Cardiac septum (tissue), 1 donor: ENCODE measurements at places on chromosomes 5 and 9. TPM values are rescaled to one million over a fixed set of nuclear protein-coding genes. Genes with fewer than 3 reads are reported as not detected.

Gene LCN1
- total RNA-seq: not detected

Gene DIRAS2
- 0.16 TPM for total RNA-seq

Gene OSMR
- total RNA-seq: 19.9 TPM

Gene F2RL1
- 3.7 TPM for total RNA-seq

Gene EQTN
- not detected for total RNA-seq

Gene MLANA
- not detected for total RNA-seq

Gene FCN2
- total RNA-seq: not detected

Gene PAEP
- total RNA-seq: not detected

Gene KCNMB1
- total RNA-seq: 5.7 TPM

Gene C9orf153
- total RNA-seq: not detected

Gene OLFML2A
- 46.4 TPM for total RNA-seq

Gene WHRN
- total RNA-seq: 0.35 TPM

Gene FOXD4
- total RNA-seq: not detected

Gene FAM169A
- total RNA-seq: 6.5 TPM

Gene FIBCD1
- 0.54 TPM for total RNA-seq

Gene TCF7
- 2.2 TPM for total RNA-seq

Gene SOHLH1
- total RNA-seq: not detected

Gene IL17B
- not detected for total RNA-seq

Gene ANKHD1
- total RNA-seq: 73.0 TPM

Gene STC2
- 6.0 TPM for total RNA-seq

Gene LCN12
- 20.7 TPM for total RNA-seq

Gene TMEM252
- not detected for total RNA-seq

Gene LHX3
- total RNA-seq: not detected

Gene FBP2
- not detected for total RNA-seq

Gene CCDC171
- total RNA-seq: 2.5 TPM

Gene TRMT10B
- 4.5 TPM for total RNA-seq

Gene ZNF618
- total RNA-seq: 1.7 TPM

Gene TNIP1
- 110 TPM for total RNA-seq

Gene PTGES
- total RNA-seq: 1.1 TPM

Gene KCNIP1
- total RNA-seq: 0.57 TPM
